ENCODE measurements at places on chromosomes 12 and 14.
A peak's percentile ranks its signal among the peaks of the same experiment; 100 is the strongest.

- DNase-seq = no peak
These were observed 37.8 kb upstream of the DDHD1 start for GRCh38 chr14:53190938-53191337.

DNA sequence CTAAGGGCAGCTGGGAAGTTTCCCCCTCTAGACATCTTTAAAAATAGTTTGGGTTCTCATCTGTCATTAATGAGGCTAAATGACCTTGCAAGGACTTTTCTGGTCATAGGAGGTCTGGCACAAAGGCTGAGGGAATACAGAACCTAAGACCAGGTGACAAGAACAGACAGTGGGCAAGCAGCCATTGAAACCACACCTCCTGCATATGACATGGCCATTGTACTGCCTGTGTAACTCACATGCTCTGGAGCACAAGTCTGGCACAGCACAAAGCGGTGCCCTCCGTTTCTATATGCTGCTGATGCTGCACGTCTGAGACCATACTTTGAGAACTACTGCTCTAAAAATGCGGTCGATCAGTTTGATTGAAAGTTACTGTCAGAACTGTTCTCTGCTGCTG lies 143.3 kb downstream of the APAF1 start:
- no peak for DNase-seq

DNA sequence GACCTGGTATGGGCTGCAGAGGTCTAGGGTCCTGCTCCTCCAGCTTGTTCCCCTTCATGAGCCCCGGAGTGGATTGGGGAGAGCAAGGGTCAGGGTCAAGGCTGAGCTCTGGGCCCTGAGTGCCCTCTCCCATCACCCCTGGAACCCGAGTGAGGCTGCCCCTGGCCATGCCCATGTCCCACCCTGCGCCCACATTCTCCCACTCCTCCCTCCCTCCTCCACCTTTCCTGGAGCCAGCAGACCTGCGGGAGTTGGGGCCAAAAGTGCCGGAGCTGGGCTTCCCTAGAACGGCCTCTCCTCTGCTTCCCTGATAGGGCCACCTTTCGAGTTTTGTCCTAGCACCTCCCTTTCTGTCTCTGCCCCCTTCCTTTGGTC lies 590 bp downstream of the SCNN1A start:
- no peak for DNase-seq

DNA sequence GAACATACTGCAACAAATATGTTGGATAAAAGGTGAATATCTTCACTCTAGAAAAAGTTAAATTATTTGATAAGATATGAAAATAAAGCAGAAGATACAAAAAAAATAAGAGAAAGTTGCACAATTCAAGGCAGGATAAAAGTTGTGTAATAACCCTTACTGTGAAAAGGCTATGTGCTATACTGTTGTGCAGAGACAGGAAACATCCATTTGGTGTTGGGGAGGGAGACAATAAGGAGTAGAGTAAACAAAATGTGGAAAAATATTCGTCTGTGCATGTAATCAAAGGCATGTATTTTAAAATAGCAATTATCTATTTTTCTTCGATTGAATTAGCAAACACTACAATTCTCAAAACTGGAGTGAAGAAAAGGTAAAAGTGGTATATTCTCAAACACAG lies 34.8 kb downstream of the PTHLH start:
- DNase-seq = no peak

DNA sequence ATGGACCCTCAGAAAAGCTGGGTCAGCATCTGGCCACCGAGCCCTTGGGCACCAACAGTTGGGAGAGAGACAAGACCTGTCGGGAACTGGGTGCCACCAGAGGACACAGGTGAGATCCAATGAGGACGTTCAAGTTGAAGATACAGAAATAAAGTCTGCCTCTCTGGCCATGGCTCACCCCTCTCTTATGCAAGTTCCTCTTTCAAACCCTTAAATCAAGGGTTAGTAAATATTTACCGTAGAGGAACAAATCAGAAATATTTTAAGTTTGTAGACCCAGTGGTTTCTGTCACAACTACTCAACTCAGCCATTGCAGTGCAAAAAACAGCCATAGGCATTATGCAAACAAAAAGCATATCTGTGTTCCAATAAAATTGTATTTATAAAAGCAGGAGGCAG lies 76.5 kb upstream of the HSPB8 start:
- no peak for DNase-seq

DNA sequence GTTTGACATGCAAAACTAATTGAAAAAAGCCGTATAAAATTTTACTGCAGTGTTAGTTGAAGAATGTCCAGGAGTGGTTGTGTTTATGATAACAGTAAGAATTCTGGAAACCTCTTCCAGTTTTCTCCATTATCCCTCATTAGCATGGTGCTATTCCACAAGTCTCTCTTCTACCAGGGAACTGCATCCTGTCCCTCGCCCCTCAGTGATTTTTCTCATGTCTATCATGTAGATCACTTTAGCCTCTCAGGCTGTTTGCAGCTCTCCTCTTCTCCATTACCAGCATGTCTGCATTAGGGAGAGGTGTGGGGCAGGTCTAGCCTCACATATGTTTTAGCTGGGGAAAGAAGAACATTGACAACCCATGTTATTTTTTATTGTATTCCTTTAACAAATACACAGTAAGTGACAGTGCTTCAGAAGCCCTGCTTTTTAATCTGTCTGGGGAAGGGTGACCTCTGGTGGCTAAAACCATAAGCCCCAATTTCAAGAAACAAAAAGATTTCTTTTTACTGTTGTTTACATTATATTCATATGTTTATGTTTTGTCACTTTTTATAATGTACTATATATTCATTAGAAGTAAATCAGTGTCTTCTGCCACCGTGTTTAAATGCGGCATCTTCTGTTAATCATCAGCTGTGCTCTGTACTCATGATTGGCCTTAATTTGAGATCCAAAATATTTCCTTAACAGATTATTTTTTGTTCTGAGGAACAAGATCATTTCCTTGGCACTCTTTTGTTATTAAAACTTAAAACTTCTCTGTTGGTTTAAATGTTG lies 70.7 kb downstream of the RASSF8 start:
- DNase-seq = no peak

GRCh38 chr14:23399591-23399990 lies 8.5 kb downstream of the MYH6 start:
- DNase-seq = no peak

DNA sequence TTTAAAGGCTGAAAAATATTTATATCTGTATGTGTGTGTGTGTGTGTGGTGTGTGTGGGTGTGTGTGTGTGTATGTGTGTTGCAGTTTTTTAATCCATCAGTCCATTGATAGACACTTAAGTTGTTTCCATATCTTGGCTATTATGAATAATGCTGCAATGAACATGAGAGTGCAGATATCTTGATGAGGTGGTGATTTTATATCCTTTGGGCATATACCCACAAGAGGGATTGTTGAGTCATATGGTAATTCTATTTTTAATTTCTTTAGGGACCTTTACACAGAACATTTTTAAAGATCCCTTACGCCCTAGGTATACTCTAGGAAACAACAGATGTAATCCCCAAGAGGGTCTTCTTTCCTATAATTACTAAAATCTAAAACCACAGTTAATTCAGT lies 154.5 kb upstream of the CLEC14A start:
- DNase-seq = no peak

DNA sequence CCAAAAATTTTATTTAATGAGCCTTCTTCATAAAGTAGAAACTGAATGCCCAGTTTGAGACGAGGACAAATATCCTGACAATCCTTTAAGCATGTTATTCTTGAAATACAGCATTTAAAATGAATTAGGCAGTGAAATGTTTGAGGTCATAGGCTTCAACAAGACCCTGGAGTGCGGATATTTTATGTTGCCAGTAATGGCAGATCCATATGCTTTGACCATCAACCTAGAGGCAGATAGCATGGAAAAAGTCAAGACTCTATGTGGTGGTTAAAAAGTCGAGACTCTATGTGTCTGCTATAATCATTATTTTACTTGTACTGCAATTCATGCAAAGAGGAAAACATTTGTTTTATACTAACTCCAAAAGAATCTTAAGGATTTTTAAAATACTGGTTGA lies 2.0 kb upstream of the MAP4K5 start:
- no peak for DNase-seq

GRCh38 chr12:124477107-124477915 lies 90.1 kb downstream of the NCOR2 start:
- no peak for DNase-seq

GRCh38 chr12:130339951-130340350 lies 2.3 kb downstream of the PIWIL1 start:
- no peak for DNase-seq

- no peak for DNase-seq
These were observed 17.2 kb upstream of the CACNA1C start for GRCh38 chr12:2035431-2036055.

- no peak for DNase-seq
These were observed 24.8 kb upstream of the PLEKHG6 start for GRCh38 chr12:6285532-6286306.

DNA sequence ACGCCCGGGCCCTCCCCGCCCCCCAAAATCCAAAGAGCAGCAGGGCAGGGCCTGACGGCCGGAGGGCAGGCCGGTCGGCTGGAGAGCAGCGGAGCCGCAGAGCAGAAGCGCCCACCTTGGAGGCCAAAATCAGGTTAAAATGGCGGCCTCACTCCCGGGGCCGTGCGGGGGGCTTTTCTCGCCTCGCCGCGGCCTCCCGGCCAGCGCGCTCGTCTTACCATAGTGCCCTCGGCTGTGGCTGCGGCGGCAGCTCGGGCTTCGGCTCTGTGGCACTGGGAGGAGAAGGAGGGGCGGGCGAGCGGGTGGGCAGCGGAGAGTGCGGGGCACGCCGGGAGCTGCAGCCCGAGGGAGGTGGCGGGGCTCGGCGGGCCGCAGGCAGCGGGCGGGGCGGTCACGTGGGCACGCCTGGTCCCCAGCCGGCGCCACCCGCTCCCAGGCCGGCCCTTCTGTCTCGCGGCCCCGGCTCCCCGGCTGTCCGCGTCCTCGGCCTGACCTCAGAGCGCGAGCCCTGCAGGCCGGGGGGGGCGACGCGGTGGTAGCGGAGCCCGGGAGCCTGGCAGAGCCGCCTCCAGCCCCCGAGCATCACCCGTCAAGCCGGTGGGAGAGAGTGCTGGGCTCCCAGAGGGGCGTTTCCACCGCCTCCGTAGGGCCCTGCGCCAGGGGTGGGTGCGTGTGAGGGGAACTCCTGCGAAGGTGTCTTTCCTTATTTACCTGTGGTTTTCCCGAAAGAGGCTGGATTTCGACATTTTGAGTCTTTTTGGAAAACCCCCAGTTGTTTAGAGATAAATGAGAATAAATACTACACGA lies at the start of gene CFL2:
Gene CFL2 (minus strand): TSS at position 274 of the 807 bp plus-strand sequence. CDS start 53 bp downstream, at position 221.
- peak; percentile 15 for DNase-seq

GRCh38 chr12:108854451-108855283 lies 2.7 kb downstream of the SSH1 start:
- no peak for DNase-seq

- DNase-seq = no peak
These were observed 52.8 kb upstream of the PPP1R12A start for GRCh38 chr12:79987731-79988130.

Data from activated CD8-positive, alpha-beta memory T cell treated with anti-CD3 and anti-CD28 coated beads for 1 hour (primary cell).